ENCODE measurements at places on chromosomes 11 and 22.

DNA sequence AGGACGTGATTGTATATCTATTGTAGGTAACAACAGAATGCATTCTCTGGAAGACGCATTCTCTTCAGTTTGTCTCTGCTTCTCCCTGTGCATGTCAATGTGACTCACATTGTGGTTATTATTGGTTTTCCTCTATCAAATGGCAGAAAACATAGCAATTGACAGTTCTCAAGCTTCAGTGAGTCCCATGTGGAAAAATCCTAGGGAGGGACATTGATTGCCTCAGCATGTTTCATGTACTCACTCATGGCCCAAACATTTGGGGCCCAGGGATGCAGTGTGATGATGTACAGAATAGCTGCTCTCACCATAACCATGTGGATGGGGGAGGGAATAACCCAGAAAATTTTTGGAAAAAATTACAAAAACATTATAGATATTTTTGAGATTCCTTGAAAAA, 9.3 kb upstream of the ARL14EP start:
- DNase-seq = no peak

DNA sequence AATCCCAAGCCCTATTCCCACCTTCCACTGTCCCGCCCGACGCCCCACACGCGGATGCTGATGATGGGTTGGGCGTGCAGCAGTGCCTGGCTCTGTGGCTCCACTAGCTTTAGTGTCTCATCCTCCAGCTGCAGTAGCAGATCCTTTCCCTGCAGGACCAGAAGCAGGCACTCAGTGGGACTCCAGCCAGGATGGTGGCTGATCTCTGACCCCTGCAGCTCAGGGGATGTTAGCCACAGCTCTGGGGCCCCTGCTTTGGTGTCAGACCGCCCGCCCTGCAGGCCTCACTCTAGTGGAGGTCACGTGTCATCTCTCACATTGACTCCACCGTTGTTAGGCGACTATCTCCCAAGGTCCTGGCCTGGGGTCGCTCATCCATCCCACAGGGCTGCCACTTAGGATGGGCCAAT, 11.8 kb downstream of the SMPD1 start:
- DNase-seq = no peak

DNA sequence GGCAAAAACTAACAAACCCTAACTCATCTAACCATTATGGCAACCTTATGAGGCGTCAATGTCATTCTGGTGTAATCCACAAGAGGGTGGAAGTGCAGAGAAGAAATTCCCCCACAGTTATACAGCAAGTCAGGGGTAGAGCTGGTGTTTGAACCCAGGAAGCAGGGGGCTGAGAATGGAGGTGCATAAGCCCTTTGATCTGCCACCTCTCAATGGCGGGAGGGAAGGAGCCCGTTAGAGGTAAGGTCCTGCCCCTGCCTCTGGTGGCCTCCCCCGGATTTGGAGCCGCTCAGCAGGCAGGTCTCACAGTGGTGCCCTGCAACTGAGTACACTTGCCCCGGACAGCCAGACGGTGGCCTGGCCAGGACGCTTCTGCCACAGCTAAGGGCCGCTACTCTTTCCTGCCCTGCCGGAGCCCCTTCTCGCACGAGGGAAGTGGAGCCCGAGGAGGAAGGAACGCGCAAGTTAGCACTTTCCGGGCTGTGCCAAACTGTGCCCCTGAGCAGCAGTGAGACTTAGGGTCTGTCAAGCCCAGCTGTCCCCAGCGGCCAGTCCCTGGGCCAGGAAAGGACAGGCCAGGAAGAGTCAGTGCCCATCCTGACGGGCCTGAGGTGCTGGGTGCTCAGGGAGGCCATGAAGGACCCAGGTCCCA, 1.1 kb downstream of the FXYD2 start:
- peak; percentile 73 for DNase-seq

- no peak for DNase-seq
Measured at GRCh38 chr11:21774212-21774611, 418.7 kb upstream of the ANO5 start.

- DNase-seq = no peak
Measured at GRCh38 chr22:44693756-44694155, 8.2 kb upstream of the PRR5 start.

DNA sequence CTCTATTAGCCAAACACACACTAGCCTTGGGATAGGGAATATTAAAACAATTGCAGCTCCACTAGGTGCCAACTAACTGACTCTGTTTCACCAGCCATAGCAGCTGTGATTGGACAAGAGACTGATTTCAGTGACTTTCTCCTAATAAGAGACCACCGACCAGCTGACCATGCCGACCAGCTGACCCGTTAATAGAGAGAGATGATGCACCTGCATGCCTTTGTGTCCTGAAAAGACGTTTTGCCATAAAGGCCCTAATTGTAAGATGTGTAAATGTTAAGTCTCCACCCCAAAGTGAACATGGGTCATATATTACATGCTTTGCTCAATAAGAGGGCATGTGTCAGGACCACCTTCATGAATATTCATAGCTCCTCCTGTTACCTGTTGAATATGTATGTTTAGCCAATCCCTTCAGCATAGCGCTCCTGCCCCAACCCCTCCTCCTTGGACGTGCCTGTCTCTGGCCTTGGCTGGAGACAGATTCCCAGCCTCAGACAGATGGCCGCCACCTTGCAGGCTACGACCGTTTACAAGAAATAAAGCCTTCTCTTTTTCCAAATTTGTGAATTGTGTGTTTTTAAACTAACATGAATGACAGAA, 1.3 kb upstream of the NADSYN1 start:
- no peak for DNase-seq

DNA sequence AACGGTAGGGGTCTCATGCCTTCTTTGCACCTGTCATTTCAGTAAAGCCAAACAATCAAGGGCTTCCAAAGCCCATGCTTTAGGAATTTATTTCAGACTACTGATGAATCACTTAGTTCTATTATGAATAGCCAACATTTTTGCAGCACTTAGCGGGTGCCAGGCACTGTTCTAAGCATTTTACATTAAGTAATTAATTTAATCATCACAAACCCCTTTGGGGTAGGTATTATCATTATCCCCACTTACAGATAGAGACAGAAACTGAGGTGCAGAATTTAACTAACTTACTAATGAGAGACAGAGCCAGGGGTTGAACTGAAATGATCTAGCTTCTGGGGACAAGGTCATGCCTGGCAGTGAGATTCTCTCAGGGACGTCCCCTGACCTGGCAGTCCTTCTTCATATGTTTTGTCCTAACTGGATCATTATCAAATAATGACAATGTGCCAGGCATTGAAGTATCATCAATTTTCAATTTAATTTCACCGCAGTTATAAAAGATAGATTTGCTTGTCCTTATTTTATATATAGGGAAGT, 31.7 kb upstream of the NAV2 start:
- no peak for DNase-seq

DNA sequence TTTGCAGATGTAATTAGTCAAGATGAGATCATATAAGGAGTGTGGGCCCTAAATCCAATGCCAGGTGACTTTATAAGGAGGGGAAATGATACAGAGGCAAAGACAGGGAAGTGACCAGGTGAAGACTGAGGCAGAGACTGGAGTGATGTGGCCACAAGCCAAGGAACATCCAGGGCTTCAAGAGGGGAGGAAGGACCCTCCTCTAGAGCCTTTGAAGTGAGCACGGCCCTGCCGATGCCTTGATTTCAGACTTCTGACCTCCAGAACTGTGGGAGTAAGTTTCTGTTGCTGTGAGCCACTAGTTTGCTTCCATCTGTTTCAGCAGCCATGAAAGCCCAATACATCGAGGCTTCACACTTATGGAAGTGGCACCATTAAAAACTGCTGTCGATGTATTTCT, 78.7 kb downstream of the SHANK2 start:
- DNase-seq = no peak

All from CD14-positive monocyte (primary cell).